Activated naive CD4-positive, alpha-beta T cell (primary cell): ENCODE measurements at places on chromosomes 3 and 15.

- no peak for DNase-seq
These were observed 39.5 kb upstream of the C3orf80 start for GRCh38 chr3:160185751-160186150.

- no peak for DNase-seq
These were observed 82.8 kb upstream of the MEX3B start for GRCh38 chr15:82128401-82129148.

GRCh38 chr3:197292083-197292646 lies 6.2 kb downstream of the DLG1 start:
- DNase-seq: no peak

DNA sequence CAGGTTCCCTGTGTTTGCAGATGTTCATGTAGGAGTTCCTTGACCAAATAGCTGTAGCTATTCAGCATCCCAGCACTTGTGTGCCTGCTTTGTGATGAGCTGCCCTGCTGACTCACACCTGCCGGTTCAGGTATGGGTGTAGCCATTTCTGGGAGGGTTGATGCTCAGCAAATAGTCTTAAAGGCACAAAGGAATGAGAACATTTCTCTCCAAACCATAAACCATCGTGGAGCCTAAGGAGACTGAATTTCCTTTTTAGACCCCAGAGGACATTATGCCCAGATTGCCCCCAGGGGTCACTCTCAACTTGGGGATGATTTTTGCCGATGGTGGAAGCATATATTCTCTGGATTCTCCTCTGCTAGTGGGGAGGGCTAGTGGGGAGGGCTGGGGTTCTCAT lies 80.6 kb downstream of the ADAMTSL3 start:
- no peak for DNase-seq

DNA sequence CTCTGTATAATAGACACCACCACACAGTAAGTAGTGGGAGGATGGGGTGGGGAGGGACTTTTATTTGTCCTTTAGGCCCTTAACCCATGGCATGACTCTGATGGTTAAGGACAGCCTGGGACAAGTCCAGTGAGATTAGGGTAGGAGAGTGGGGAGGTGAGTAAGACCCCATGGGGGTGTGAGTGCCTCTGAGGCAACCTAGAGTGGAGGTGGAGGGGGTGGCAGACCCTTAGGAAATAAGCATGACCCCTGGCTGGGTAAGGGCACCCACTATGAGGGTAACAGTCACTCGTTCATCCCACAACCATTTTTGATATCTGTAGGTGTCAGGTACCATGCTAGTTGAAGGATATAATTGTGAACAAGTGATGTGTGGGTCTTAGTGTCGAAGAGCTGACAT lies 21.0 kb upstream of the PSTPIP1 start:
- DNase-seq: no peak

DNA sequence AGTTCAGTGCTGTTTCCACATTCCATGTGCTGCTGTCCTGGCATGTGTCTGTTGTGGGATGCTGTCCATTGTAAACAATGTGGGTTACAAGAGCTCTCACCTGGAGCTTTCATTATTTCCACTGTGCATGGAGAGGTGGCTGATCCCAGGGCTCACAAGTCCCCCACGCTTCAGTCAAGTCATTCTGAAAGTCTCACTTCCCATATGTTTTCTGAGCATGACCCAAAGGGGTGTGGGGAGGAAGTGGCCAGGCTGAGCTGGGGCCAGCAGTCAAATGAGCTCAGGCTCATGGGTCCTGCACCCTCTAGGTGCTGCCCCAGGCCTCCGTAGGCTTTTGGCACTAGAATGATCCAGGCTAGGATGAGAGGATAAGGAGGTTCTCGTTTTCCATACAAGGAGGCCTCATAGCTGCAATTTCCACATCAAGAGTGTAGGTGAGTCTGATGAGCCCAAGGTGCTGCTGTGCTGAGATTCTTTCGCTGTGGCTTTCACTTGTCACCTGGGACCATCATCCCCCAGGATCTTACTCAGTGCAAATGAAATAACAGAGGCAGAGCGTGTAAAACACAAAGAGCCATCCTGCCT lies 22.0 kb downstream of the STARD5 start:
- DNase-seq: no peak

DNA sequence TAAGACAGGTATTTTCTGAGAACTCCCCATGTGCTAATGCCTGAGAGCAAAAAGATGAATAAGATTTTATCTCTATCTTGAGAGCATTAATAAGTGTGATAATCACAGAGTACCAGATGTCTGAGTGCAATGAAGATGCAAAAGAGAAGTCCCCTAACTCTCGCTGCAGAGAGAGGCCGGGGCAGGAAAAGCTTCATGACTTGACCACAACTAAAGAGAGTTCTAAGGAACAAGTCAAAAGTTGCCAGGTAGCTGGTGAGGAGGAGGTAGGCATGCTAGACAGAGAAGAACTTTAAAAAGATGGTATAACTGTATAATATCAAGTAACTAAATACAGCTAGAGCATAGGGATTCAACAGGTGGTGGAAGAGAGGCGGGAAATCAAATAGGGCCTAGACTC lies 28.8 kb downstream of the MTMR10 start:
- DNase-seq: no peak

- no peak for DNase-seq
These were observed 41.8 kb downstream of the ITGB5 start for GRCh38 chr3:124845406-124845805.

GRCh38 chr15:70067011-70067410 lies 30.7 kb downstream of the TLE3 start:
- no peak for DNase-seq

- no peak for DNase-seq
These were observed 33.8 kb upstream of the IP6K2 start for GRCh38 chr3:48750856-48751255.

- DNase-seq: no peak
These were observed 23.4 kb upstream of the CLEC3B start for GRCh38 chr3:45002720-45003119.

DNA sequence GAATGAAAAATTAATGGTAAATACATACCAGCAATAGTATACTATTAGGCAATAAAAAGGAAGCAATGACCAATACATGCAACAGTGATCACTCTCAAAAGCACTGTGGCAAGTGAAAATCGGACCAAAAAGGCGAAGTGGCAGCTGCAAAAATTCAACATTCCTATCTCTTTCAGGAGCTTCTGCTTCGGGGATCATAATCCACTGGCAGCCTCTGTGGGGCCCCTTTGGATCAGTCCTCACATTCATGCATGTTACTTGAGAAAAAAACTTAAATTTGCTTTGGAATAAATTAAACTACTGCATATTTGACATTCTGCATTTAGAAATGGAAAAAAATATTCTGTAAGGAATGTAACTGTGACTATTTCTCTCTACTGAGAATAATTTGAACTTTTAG lies 425.6 kb downstream of the NR2F2 start:
- DNase-seq: no peak

DNA sequence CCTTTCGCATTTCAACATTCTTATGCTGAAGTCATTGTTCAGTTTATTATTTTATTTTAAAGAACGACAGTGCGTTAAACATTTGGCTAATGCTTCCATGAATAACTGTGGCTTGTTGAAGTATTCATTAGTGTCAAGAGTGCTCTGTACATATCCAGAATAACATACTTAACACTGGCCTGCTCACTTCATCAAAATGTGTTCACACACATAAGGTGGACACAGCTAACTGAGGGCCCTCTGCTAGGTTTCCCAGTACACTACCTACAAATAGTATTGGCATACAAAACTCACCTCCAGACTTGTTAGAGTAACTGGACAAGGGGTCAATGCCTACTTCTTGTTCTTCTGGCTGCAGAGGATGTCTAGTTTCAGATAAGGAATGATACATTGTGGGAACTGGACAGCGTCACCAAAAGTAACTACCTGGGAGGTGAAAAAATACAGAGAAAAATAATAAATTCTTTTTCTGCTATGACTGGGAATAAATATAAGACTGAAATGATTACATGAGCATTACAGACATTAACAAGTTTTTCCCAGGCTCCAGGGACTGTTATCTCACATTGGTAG lies 234.2 kb downstream of the TBC1D5 start:
- DNase-seq: no peak

GRCh38 chr15:57406062-57406772 lies 29.9 kb downstream of the CGNL1 start:
- DNase-seq: no peak

- no peak for DNase-seq
These were observed 41.3 kb downstream of the METTL6 start for GRCh38 chr3:15385901-15386653.

- DNase-seq: no peak
These were observed 34.6 kb downstream of the PXYLP1 start for GRCh38 chr3:141266186-141266585.

DNA sequence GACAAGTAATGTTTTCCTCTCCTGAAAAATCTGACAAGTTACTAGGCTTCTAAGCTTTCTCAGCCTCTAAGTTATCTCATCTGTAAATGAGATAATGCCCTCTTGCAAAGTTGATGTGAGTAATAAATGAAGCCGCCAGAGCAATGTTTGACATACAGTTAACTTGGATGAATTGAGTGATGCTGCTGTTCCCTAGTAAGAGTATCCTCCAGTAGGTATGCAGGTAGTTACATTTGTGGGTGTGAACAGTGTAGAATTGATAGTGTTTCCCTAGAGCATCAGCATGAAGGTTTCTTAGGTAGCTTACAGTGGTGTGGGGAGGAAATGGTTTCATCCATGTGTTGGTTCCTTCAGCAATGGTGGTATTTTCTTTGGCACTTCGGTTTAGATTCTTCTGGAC lies 3.4 kb downstream of the ATP2C1 start:
- DNase-seq: no peak

- no peak for DNase-seq
These were observed 6.1 kb upstream of the TP63 start for GRCh38 chr3:189625071-189625470.

DNA sequence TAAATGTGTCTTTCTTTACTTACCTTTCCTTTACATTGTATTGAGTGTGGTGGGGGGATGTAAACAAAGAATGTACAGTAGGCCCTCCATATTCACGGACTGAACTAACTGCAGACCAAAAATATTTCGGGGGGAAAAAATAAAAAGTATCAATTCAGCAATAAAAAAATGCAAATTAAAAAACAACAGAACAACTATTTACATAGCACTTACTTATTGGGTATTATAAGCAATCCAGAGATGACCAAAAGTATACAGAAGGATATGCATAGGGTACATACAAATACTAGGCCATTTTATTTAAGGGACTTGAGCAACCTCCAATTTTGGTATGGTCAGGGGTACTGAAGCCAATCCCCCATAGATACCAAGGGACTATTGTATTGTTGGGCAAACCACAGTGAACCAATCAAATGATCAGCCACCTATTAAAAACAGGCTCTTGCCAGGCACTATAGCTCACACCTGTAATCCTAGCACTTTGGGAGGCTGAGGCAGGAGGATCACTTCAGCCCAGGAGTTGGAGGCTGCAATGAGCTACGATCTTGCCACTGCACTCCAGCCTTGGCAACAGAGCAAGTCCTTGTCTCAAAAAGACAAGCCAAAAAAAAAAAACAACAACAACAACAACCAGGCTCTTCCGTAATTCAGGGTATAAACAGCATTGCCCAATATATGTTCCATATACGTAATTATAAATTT lies 1.8 kb downstream of the VPS13C start:
- no peak for DNase-seq

- DNase-seq: no peak
These were observed 116.0 kb upstream of the GADL1 start for GRCh38 chr3:31010491-31010890.

DNA sequence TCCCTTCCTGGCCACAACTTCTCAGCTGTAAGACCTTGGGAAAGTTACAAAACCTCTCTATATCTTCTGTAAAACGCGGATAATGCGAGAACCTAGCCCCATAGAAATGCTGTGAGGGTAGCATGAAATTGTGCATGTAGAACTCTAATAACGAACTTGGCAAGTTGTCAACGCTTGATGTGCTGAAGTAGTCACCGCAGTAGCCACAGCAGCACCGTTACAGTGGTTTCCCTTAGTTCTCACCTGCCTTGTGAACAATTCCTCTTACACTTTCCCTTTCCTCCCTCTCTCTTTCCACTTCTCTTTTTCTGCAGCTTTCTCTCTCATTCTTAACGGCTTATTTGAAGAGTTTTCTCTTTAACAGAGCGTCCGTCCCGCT lies 447 bp upstream of the SHQ1 start:
- DNase-seq: no peak

DNA sequence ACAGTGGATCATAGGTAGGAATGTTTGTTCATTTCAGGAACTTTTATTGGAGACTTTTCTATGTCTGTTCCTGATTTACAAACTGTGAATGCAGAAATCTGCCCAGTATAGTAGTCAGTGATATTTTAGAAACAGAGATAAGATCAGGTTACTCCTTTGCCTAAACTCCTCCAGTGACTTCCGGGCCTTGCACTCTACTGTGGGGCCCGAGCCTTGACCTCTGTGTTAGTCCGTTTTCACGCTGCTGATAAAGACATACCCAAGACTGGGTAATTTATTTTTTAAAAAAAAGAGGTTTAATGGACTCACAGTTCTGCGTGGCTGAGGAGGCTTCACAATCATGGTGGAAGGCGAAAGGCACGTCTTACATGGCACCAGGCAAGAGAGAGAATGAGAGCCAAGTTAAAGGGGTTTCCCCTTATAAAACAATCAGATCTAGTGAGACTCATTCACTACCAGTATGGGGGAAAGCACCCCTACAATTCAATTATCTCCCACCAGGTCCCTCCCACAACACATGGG lies 127.1 kb downstream of the DNAJB8 start:
- no peak for DNase-seq
